ENCODE measurements at places on chromosomes 5 and 9.

DNA sequence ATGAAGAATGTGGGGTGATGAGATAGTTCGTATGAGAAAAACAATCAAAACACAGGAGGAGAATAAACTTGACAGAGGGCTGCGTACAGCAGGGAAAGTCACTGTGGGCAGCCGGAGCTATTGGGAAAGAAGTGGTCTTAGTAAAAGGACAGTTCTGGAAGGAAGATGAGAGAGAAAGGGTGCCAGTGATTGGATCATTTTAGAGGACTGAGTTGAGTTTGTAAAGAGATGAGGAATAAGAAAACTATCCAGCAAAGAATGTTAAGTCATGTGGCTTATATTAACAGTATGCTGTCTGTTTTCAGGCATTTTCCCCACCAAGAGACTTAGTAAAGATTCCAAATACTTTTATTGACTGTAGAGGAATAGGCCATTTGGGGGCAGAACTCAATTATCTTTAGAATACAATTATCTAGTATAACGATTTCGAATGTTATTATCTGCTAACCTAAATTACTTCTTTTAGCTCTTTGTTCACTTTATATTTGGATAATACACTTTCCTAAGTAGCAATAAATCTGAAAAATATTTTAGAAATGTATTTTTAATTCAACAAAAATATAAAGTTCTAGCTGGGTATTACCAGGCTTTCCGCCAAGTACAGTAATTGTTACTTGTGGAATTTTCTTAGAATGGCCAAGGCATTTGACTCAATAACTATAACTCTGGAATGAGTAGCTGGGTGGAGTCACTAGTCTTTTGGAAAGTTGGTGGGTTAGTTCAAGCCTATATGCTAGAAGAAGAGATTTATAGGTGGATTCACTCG, 15.5 kb upstream of the LOX start:
- DNase-seq, result no peak

- no peak for DNase-seq
Measured at GRCh38 chr5:159343295-159344094, 13.2 kb upstream of the IL12B start.

DNA sequence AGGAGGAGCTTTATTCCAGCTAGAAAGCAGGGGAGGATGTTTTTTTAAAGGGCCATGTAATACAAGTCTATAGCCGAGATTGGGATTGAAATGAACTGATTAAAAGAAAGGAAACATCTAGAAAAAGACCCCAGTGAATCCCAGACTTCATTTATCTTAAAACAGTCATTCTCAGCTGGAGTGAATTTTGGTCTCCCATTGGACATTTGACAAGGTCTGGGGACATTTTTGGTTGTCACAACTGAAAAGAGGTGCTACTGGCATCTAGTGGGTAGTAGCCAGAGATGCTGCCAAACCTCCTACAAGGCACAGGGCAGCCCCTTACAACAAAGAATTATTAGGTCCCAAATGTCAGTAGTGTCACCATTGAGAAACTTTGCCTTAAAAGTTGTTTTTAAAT, 16.3 kb upstream of the SPINK4 start:
- no peak for DNase-seq

DNA sequence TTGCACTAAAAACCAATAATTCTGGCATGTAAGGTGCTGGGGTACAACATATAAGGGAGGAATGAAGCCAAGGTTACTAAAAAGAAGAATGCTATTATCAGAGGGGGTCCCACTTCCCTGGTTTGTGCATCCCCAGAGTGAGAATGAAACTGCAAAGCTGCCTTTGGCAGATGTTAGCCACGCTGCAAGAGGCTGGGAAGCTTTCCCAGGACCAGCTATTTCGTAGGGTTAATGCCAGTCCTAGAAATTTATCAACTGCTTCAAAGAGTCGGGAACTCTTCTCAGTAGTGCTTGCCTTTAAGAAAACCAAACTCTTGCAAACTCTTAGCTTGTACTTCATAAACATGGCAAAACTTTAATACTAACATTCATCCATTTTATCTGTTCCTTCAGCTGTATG, 87.5 kb upstream of the NR5A1 start:
- DNase-seq, result no peak

- DNase-seq, result no peak
Measured at GRCh38 chr5:164181604-164182003, 676.2 kb downstream of the MAT2B start.

GRCh38 chr5:141841378-141842180, 36.6 kb downstream of the PCDH1 start:
- DNase-seq, result no peak
